ENCODE measurements at places on chromosomes 1 and 21.

DNA sequence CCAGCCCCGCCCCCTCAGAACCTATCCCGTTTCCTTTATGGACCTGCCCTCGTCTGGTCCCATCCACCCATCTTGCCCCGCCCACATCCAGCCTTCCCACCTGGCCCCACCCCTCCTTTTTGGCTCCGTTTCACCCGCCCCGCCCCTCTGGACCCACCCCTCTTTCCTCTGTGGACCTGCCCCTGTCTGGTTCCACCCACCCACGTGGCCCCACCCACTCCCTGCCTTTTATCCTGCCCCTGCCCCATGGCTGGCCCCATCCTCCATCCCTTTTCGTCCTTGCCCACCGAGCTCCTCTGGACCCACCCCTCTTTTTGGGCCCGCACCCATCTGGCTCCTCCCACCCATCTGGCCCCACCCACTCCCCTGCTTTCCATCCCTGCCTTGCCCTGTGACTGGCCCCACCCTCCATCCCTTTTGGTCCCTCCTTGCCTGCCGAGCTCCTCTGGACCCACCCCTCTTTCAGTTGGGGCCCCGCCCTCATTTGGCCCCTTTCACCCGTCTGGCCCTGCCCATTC, 177.3 kb downstream of the CAMTA1 start:
- no peak for DNase-seq

DNA sequence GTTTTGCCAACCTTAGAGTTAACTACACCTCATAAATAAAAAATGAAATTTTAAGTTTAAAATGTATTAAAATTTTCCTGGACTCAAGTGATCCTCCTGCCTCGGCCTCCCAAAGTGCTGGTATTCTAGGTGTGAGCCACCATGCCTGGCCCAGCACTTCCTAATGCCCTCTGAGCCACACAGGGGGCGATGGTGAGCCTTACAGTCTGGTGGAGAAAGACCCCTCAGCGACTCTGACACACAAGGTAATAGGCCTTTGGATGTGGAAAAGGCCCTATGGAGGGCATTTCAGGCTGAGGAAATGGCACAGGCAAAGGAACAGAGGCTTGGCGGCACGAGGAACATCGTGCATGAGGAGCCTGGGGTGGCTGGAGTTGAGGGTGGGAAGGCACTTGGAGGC, 6.7 kb downstream of the CITED4 start:
- DNase-seq, result no peak

DNA sequence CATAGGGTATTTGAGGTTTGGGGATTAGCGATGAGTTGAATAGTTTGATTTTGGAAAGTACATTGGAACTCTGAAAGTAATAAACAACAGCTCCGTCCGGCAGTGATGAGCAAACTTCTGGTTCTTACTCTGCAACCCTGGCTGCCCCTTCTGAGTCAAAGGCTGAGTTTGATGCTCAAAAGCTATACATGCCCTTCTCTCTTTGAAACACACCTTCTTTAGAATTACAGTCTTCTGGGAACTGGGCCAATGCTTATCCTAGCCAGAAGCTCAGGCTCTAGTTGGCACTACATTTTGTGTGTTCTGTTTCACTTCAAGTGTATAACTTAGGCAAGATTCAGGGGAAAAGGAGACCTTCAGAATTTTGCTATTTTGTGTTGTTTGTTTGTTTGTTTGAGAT, 9.3 kb downstream of the AHCYL1 start:
- no peak for DNase-seq

DNA sequence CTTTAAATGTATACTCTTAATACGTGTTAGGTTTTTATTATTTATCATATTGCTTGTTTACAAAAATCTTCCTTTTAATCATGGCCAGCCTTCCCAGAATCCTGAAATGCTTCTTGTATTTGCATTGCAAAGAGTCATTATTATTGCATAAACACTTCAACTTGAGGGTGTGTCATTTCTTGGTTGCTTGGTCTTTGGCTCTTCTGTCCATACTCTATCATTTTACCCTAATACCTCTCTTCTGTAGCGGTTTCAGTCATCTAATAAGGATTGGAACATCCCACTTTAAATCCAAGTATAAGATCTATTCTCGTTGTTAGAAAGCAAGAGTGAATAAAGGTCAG, 200.6 kb upstream of the CACYBP start:
- DNase-seq, result no peak

- no peak for DNase-seq
Observed at GRCh38 chr1:221743416-221744208, 1.7 kb upstream of the DUSP10 start.

- no peak for DNase-seq
Observed at GRCh38 chr21:31078796-31079195, 40.5 kb upstream of the KRTAP19-8 start.

GRCh38 chr1:87588495-87588894, 259.8 kb downstream of the LMO4 start:
- no peak for DNase-seq

- no peak for DNase-seq
Observed at GRCh38 chr21:17455028-17455353, 57.9 kb upstream of the CXADR start.

DNA sequence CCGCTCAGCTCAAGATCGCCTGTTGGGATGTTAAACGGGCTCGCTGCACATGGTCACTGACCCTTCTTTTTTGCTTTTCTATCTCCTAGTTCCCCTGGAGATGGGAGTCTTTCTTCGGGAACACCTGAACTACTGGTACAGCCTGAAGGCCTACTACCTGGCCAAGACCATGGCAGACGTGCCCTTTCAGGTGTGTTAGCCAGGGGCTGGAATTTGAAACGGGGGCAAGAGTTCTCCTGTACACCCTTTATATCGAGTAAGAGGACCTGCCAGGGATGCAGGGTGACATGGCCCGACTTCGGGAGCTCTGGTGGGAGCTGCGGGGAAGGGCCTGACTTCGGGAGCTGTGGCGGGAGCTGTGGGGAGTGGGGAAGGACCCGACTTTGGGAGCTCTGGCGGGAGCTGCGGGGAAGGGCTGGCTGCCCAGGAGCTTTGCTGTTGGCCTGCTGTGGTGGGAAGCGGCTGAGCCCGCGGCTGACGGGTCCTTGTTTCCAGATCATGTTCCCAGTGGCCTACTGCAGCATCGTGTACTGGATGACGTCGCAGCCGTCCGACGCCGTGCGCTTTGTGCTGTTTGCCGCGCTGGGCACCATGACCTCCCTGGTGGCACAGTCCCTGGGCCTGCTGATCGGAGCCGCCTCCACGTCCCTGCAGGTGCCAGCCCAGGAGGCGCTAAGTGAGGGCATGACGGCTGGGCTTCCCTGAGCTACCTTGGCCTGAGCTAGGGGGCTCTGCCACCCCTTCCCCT, 24.0 kb downstream of the TFF3 start:
- no peak for DNase-seq

GRCh38 chr1:41709873-41710272, 208.8 kb downstream of the HIVEP3 start:
- no peak for DNase-seq

- no peak for DNase-seq
Observed at GRCh38 chr1:116847688-116848531, 61.8 kb upstream of the PTGFRN start.

DNA sequence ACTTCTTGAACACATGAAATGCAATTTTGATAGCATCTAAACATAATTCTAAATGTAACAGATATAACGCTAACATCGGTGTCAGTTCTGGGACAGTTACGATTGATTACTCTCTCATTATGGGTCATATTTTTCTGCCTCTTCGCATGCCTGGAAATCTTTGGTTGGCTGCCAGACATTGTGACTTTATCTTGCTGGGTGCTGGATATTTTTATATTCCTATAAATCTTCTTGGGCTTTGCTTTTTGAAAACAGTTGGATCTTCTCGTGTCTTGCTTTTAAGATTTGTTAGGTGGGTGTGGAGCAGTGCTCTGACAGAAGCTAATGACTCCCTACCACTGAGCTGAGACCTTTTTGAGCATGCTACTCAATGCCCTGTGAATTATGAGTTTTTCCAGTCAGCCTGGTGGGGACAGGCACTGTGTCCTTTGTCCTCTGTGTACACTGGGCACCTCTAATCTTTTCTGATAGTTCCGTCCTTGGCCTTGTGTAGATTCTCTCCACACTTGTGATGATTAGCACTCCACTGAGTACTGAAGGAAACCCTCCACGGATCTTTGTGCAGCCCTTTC, 28.0 kb upstream of the EDARADD start:
- no peak for DNase-seq

DNA sequence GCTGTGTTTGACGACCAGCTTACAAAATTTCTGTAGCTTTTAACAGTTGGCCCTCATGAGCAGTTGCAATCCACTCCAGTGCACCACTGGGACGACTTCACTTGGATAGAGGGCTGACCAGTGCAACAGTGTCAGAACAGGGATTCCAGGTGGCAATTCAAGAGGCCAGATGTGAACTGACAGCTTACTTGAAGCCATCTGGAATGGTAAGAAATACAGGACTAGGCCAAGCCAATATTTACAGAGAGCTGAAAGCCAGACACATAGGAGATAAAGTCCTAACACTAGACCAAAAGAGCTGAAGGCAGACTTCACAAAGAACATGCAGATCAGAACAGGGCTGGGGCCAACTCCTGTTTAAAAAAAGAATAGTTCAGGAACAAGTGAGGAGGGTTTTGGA, 93.5 kb upstream of the NFIA start:
- no peak for DNase-seq

GRCh38 chr1:62282909-62283755, 36.1 kb downstream of the KANK4 start:
- DNase-seq, result no peak

- DNase-seq, result no peak
Observed at GRCh38 chr21:45531393-45532215, 10.6 kb downstream of the SLC19A1 start.

DNA sequence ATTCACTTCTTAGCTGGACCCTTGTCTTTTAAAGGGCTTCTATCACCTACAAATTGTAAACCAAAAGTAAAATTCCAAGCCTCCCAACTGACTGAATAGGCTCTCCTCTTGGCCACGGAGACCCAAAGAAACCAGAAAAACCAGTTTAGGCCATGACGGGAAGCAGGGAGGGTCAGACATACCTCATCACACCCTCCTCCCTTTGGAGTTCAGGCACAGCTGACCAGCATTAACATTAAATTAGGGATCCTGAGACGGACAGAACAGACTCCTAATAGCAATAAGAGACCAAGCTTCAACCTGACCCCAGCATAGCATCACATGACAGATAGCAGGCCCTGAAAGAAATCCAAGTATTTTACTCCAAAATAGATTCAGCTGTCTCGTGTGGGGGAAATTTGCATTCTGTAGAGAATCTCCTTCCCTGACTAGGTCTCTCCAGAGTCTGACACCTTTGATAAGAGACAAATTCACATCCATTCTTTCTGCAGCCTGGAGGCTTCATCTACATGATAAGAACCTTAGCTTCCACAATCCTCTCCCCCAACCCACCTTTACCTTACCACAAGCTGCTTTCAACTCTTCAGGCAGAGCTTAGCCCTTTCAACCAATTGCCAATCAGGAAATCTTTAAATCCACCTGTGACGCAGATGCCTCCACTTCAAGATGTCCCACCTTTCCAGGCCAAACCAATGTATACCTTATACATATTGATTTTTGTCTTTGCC, 177.1 kb upstream of the RAB4A start:
- no peak for DNase-seq

- no peak for DNase-seq
Observed at GRCh38 chr1:61386770-61387169, 304.4 kb downstream of the NFIA start.

DNA sequence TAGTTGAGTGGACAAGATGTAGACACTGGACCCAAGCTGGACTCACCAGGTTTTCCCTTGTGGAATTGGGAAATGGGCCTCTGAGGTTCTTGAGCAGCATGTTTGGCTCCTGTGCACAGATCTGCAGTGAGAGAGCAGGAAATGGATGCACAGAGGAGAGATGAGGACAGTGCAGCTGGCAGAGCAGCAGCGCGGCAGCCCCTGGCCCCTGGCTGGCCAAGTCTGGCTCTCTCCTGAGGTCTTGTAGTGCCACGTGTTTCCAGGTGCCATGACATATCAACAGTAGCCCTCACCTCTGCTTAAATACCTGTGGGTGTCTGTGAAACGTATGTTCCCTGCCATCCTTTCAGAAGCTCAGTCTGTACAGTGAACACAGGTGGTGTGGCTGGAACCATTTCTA, 19.2 kb upstream of the BCL10 start:
- no peak for DNase-seq

DNA sequence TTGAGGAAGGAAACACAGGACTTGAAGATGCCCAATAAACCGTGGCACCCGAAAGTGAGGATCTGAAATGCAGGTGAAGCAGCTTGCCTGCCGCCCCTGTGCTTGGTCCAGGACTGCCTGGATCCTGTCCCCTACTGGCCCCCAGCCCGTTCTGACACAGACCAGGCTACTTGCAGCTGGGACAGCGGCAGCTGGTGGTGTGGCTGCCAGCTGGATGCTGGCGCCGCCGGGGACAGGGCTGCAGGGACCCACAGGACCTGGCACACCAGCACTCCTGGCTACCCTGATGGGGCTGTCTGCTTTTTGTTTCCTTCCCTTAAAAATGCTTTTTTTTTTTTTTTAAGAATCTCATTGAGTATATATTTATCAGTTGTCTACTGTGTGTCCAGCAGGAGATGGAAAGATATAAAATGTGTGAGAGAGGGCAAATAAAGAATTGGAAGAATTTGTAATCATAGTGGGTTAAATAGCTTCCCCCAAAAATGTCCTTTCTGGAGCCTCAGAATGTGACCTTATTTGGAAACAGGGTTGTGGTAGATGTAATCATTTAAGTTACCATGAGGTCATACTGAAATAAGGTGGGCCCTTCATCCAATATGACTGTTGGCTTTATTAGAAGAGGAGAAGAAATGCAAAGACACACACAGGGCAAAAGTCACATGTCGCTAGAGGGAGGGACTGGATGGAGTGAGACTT, 165.6 kb downstream of the DSCAM start:
- DNase-seq, result no peak

Data from AG08396 (cell line).